ENCODE measurements at places on chromosomes 3 and 15.

- DNase-seq, result no peak
Observed at GRCh38 chr3:140068494-140069017, 133.6 kb downstream of the CLSTN2 start.

GRCh38 chr15:100241572-100242482, 99.9 kb downstream of the ADAMTS17 start:
- DNase-seq, result no peak

- DNase-seq, result no peak
Observed at GRCh38 chr3:45884368-45885201, 1.8 kb upstream of the CCR9 start.

GRCh38 chr3:183555541-183556081, at the start of gene KLHL6:
Gene KLHL6, minus strand, starts transcription at chr3:183555706. Its CDS starts 53 bp downstream, at chr3:183555653.
- no peak for DNase-seq

DNA sequence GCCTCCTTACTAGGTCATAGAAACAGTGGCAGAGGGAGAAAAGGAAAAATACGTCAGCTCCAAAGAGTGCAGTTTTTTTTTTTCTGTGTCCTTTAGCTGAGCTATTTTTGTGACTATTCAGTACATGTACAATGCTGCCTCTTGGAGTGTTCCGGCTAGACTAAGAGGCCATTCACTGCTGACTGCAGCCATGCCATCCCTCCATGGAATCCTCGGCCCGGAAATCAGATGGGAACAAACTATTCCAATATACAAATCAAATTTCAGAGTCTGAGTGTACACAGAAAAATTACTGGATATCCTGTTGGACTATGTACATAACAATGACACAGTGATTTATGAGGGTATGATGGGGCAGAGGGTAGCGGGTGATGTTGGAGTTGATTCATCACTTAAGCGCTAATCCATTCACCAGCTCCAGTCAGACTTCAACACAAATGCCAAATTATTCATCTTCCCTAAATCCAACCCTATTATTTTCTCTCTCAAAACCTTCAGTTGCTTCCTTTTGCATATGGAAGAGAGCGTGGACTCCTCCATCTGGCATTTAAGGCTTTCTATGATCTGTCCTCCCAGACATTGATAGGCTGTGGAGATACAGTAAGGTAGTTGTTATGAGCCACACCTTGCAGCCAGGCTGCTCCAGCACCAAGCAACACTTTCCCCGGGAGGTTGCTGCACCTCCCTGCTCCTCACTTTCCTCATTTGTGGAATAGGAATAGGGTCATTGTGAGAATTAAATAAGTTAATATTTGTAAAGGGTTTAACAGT, 109.1 kb downstream of the LPP start:
- no peak for DNase-seq

GRCh38 chr15:90918034-90918788, 14.1 kb downstream of the HDDC3 start:
- no peak for DNase-seq
